ENCODE measurements at places on chromosomes 7 and 10.

DNA sequence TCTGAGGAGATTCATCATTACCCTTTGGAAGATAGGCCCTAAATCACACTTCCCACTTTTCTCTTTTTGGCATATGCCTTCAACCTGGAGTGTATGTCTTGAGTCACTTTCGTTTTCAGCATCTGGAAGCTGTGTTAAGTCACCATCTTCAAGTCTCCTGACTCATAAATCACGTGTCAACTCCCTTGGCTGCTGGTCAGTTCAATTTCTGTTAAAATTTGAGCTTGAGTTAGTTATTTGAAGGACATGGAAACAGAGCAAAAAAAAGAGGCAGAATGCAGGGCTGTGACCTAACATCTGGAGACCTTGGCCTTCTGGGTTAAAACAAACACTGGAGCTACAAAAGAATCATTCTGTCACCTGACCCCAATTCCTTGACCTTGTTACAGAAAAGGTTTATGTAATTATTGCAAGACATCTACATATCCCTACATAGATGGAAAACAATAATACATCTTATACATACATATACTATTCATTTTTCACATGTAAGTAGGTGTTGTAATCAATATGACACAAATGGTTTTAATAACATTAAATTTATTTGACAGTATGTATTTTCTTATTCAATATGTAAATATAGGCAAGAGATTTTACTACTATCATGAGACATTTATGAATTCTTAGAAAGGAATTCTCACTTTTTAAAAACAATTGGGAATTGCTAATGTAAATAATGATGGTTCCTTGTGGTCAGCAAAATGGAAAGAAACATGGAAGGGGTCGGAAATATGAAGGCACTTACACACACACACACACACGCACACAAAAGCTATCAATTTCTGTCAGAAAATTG, 169.7 kb upstream of the PHYHIPL start:
- DNase-seq = peak; percentile 25

DNA sequence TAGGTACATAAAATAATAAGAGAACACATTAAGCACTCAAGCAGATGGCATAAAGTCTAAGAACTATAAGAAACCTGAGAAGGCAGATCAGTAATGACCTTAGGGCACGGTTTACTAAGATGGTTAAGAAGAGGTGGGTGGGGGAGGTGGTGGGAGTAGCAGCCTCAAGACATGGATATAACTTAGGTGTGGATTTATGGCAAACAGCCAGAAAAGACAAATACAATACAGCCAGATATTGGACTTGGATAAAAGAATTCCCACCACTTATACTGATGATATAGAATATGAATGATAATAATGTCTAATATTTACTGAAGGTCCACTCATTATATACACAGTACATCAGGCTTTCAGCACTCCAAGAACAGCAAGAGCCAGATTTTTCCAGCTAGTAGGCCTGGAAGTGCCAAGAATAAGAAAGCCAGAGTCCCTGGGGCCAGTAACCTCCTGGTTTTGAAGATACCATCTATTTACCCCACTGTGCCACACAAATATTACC, 11.9 kb downstream of the DPY19L1 start:
- DNase-seq = no peak

GRCh38 chr7:82595176-82595575, 151.6 kb upstream of the CACNA2D1 start:
- no peak for DNase-seq

DNA sequence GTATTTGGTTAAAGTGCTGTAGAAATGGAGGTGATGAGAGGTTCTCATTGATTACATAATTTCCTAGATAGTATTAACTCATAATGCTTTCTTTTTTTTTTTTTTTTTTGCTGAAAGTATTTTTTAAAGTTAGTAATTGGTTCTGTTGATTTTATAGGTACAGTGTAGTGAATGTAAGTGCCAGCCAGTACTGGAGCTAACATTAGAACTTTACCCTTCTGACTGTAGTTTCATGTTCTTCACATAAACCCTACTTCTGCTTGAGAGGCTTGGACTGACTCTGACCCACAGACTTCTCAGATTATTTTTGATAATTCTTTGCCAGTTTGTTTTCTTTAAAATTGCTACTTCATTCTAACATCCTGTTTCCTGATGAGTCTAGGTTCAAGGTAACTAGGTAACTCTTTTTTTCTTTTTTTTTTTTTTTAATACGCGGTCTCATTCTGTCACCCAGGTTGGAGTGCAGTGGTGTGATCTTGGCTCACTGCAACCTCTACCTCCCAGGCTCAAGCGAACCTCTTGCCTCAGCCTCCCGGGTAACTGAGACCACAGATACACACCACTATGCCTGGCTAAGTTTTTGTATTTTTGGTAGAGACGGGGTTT, 92.2 kb upstream of the OIT3 start:
- DNase-seq = no peak

- no peak for DNase-seq
These were observed 44.4 kb downstream of the DNAH11 start for GRCh38 chr7:21587139-21587784.

DNA sequence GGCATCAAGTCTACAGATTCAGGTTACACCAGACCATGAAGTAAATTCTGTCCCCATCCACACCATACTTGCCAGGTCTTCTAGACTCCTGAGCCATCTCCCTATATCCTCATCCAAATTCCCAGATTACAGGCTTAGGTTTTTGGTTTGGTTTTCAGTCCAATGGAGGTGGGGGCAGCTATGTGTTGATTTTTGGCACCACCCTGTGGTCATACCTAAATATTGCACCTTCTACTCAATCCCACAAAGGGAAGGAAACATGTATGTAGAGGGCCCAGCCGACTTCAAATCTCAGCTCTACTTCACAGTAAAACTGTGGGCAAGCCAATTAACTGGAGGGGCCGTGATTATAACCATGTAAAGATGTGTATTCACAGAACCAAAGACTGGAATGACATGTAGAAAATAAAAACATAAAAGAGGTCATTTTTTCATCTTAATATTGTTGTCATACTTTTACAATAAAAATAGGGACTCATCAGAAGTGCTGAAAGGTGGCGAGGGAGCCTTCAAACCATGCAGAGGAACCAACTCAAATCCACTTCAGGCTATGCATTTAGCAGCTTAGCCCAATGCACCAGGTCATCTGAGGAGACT, 19.8 kb downstream of the ERCC6 start:
- DNase-seq = peak; percentile 48

DNA sequence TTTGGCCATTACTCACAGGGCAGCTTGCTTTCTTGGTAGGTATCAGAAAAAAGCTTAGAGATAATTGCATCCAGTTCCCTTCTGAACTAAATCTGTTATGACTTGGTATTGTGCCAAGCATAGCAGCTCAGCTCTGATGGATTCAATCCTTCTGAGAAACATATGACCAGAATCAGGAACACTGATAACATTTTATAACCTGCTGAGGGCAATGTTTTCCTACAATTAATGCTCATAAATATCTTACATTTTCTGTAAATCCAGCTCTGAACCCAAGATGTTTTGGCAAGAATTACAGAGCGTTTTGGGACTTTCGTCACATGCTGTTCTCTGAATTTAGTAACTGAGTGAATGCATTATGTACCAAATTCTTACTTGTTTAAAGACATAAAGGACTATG, 167.8 kb downstream of the KIF20B start:
- no peak for DNase-seq

DNA sequence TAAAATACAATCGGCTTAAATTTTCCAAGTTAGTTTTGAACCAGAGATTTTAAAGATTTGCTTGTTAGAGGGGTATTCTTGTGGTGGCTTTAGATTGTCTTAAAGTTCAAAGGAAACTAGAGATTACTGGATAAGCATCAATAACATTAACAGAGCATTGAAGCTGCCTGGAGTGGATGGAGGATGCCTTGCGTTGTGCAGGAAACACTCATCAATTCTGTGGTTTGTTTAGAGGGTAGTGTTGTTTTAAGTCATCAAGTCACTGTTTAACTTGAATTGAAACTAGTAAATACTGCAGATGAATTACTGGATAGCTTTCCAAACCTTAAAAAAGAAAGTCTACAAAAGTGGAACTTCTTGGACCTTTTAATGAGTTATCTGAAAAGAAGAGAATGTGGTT, 218.6 kb downstream of the CELF2 start:
- no peak for DNase-seq

- DNase-seq = no peak
These were observed 135.3 kb upstream of the ITGB1 start for GRCh38 chr10:33093362-33093761.

DNA sequence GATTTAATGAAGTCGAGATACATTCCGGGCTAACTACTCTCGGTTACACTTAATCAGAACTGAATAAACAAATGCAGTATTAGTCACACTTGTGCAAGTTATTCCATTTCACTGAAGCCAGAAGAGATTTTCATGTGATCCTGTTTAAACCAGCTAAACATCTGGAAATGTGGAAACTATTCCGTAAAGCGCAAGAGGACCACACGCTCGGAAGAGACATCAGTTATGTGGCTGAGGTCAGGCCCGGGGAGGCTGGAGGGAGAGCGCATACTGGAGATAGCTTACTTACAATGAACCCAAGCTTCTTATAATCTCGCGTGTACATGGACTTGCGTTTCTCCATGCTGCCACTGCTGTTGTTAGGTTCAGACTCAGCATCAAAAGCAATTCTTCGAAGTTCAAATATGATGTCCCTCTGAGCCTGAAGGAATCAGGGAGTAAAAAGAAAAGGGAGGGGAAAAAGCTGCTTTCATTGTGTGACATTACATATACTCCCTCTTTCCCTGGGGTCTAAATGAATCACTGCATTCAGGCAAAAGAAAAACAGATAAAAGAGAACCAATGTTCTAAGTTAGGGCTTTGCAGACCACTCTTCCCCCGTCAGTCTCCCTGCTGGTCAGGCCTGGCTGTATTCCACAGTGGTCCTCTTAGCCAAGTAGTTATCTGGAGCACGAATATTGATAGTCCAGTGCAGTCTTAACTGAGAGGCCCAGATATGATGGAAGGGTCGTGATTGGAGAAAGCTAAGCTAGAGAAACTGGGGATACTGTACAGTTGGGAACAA, 237.4 kb downstream of the ELMO1 start:
- DNase-seq = no peak

GRCh38 chr10:79055100-79055782, 13.5 kb upstream of the ZMIZ1 start:
- DNase-seq = no peak

DNA sequence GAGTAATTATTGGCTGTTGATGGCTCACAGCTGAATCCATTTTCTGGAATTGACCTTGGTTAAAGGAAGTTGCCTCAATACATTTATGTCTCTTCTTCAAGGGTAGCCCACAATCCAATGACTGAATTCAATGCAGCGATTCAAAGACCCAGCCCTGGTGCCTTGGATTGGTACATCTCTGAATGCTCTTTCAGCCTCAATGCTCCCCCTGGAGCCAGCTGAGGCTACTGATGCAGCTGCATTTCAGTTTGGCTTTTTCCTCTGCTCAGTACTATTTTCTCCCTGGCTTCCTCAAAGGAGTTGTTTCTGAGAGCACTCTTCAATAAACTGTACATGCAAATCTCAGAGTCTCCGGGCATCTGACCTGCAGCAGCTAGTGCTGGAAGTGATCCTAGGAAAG, 633 bp upstream of the EBLN1 start:
- DNase-seq = no peak

DNA sequence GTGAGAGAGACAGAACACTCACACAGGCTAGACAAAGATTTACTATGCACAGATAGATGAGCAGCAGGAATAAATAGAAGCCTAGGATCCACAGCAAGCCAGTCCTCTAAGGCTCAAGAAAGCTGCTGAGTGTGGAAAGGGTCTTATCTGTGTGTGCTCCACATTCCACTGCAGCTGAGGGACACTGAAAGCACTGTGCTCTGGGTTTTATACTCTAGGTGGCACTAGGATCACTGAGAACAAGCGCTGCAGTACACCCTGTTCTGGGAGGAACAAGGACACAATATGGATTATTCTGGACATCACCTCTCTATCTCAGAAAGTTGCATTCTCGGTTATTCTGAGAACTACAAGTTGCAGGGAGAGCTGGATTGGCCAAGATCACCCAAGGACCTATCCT, 4.9 kb upstream of the KLHL7 start:
- DNase-seq = no peak

- no peak for DNase-seq
These were observed 6.9 kb upstream of the HILPDA start for GRCh38 chr7:128448751-128449302.

DNA sequence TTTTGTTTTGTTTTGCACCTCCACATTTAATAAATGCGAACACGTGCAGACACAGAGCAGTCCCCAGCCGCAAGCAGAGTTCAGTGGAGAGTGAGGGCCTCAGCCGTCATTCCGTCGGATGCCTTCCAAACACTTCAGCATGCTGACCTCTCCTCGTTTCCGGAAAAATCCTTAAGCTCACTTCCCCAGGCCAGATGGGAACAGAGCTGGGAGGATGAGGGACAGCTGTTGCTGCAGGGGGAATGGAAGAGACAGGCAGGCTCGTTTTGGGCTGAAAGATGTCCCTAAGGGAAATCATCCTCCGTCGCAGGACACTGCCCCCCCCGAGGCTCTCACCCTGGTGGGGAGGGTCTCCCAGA, 17.2 kb upstream of the FGFR2 start:
- no peak for DNase-seq

- no peak for DNase-seq
These were observed 125.9 kb downstream of the ADAM12 start for GRCh38 chr10:126262233-126262838.

DNA sequence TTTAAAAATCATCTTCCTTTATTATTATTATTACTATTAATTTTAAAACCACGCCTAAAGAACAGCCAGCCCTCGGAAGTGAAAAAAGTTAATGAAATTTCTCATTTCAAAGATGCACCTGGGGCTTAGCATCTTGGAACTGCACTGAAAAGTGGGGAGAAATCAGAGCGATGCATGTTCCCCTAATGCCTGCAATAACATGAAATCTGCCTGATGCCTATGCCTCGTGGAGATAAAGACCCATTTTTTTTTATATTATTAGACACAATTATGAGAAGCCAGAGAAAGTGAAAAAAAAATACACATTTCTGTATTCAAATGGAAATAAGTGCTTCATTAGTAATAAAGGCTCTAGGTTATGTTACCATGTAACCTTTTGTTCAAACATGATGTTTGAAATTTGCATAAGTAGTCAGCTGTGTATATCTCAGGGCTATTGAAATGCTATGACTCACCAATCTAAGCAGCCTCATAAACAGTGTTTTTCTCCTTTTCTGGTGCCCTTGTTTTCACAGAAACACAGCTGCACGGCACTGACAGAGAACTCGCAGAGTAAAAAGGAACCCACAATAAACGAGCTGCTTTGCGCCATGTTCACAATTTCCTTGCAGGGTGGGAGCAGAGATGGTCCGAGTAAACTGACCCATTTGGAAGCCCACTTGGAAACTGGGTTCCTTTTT, 175.8 kb upstream of the PRKCQ start:
- peak; percentile 19 for DNase-seq

Data from HTR-8/SVneo (cell line).